Lung (tissue), 17 donors: ENCODE measurements at places on chromosomes 16 and 17. TPM values are rescaled to one million over a fixed set of nuclear protein-coding genes. Genes with fewer than 3 reads are reported as not detected.
A peak's percentile ranks its signal among the peaks of the same experiment; 100 is the strongest.

- DNase-seq: no peak
These were observed at the start of gene PLCD3 for GRCh38 chr17:45132320-45132571. TSS of gene PLCD3 (minus strand) at chr17:45132515. CDS start at chr17:45132410, 105 bp downstream.

DNA sequence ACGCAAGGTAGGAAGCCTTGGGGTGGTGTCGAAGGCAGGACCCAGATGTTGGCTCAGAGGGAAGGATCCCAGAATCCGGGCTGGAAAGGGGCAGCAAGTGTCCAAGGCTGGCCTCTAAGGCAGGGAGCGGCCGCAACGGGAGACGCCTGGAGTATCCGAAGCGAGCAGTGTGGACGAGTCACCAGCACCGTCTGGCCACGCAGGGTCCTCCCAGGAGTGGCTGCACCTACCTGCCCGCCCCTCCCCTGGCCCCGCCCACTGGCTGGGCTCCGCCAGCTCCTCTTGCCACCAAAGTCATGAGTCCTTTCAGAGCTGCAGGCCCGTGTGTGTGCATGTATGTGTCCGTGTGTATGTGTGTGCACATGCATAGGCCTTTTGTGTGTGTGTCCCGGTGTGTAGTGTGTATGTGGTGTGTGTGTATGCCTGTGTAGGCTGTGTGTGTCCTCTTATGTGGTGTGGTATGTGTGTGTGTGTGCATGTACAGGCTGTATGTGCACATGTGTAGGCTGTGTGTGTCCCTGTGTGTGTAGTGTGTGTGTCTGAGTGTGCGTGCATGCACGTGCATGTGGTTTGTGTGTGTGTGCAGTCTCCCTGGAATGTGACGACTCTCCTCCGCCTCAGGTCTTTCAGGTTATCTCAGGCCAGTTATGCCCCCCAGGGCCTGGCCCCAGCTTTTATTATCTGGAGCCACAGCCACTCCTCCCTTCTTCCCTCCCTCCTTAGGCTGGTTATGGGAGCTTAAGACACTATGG, at the start of gene PRSS8:
Gene PRSS8, minus strand, starts transcription at position 193 of the 752 bp plus-strand sequence. CDS start 229 bp downstream, outside the sequence.
- DNase-seq: peak; percentile 68

- no peak for DNase-seq
These were observed 224.2 kb downstream of the PARN start for GRCh38 chr16:14405611-14406537.

DNA sequence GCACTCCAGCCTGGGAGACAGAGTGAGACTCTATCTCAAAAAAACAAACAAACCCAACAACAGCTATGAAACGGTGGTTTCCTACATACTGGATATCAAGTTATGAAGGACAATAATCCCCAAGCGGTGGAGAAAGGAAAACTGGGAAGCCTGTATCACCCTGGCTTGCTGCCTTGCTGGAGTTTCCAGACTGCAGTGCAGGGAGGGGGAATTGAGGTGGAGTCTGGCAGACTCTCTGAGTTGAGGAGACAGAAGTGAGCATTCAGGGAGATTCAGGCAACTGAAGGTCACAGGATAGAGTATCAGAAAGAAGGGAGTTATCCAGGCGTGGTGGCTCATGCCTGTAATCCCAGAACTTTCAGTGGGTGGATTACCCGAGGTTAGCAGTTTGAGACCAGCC, 11.9 kb downstream of the QRICH2 start:
- DNase-seq: no peak

GRCh38 chr16:3865241-3865640, 15.3 kb downstream of the CREBBP start:
- no peak for DNase-seq

DNA sequence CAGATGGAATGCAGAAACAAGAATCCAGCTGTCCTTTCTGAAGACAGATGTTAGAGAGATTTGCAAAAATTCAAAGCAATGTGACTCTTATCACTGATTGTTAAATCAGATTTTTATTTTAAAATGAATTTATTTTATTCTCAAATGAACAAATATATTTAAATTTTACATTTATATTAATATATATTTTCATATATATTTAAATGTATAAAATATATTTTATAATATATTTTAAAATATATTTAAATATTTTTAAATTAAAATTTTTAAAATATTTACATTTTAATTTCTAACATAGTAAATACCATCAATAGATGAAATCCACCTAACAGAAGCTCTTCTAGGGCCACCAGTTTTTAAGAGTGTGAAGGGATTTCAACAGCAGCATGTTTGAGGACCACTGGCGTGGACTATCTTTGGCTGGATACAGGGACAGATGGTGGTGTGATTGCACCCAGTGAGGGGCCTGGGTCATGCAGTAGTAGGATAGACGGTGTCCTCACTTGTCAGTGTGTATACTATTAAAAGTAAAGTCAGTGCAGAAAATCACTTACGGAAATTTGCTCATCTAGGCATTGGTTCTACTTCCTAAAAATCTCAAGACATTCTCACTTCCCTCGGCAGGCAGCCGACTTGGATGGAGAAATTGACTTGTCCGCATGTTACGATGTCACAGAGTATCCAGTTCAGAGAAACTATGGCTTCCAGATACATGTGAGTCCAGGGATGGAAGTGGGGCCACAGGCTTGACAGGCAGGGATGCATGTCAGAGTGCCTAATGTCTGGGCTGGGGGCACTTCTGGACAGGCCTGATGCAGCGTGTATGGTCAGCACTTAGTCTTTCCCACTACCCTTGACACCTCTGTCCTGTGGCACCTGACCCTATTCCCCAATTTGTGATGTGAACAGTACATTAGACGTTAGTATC, 56.3 kb downstream of the PLD6 start:
- no peak for DNase-seq

DNA sequence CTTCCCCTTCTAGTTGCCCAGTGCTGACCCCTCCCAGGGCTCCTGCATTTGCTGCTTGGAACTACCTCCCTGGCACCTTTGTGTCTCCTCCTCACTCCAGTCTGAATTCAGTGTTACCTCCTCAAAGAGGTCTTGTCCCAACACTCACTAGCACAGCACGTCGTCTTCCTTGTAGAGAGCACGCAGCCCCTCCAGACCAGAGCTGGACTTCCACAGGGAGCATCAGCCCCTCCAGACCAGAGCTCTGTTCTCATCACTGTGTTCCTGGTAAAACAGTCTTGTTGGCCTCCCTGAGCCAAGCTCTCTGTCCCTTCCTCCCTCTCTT, 27.8 kb upstream of the MGAT5B start:
- DNase-seq: no peak

DNA sequence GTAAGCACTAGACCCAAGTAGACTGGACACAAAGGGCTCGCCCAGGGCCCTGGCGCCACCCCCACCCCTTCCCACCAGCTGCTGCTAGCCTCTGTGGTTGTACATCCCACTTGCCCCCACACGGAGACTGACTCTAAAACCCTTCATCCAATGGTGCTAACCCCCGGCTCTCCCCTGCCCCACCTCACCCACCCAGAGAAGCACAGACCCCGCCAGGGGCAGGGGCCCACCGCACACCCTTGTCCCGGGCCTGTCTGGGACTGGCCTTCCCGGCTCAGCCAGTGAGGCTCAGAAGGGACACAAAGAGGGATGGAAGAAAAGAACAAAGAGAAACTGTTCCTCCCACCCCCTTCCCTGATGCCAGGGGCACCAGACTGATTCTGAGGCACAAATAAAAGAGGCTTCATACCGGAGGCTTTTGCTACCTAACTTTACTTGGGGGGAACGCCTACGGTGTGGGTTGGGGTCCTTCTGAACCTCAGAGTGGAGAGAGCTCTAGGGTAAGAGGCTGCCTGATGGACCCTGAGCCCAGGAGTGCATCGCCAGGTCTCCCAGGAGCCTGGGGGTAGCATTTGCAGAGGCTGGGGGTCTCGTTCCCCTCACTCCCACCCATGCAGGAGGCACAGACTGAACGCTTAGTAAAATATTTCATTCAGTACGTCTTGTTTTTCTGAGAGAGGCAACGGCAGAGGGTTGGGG, 8.2 kb downstream of the CORO6 start:
- no peak for DNase-seq

DNA sequence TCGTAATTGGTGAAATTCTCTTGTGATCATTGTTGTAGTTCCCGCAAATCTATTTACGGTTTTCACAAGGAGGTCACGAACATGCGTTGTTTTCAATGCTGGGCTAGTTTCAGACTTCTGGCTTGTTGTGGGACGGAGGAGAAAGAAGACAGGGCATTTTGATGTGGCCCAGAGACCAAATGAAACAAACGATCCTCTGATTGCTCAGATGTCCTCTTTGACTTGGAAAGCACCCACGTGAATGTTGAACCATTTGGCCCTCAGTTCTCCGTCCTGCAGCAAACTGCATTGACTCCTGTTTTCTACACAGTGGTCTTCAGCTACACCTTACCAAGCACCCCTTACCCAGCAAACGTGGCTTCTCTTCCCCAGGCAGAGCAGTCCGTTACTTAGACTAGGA, 391.0 kb downstream of the WWOX start:
- DNase-seq: no peak

GRCh38 chr16:3091551-3091950, 7.5 kb downstream of the ZSCAN10 start:
- no peak for DNase-seq

- peak; percentile 86 for DNase-seq
These were observed 52.8 kb downstream of the TOM1L2 start for GRCh38 chr17:17919169-17920107.

DNA sequence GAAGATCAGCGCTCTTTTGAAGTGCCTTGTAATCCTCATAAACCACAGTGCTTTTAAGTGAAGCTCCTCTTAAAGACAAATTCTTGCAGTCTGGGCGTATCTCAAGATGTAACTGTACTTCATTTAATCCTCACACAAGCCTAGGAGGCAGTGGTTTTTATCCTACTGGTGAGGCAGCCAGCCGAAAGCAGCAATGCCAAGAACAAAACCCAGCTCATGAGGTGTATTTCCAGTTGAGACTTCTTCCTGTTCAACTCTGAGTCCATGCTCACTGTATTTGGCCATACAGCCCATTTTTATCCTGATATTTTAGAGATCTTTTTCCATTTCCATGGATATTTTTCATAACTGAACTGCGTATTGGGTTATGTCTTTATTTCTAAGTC, 13.7 kb downstream of the CTRB2 start:
- no peak for DNase-seq

DNA sequence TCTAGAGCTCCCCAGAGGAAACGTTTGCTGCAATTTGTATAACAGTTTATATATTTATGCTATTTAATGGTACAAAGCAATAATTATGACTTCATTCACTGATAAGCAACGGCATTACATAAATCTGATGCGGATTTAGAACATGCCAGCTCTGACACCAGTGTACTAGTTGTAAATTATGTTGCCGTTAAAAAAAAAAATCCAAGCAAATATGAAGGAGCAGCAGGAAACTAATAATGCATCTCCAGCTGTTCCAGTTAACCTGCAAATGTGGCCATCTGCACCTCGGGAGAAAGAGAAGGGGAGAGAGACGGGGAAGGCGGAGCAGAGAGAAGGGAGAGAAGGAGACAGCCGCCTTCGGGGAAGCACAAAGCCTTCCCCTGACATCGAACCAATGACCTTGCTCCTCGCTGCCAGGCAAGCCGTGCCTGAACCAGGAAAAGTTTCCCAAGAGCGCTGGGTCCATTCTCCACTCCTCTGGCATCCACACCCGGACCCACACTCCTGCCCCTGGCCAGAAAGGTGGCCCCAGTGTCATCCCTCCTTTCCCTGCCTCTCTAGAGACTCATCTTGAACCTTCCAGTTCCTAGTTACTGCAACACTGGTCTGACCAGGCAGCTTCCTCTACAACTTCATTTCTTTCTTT, 174.8 kb downstream of the C16orf78 start:
- no peak for DNase-seq

GRCh38 chr16:88696441-88696840, 9.8 kb downstream of the RNF166 start:
- DNase-seq: no peak

DNA sequence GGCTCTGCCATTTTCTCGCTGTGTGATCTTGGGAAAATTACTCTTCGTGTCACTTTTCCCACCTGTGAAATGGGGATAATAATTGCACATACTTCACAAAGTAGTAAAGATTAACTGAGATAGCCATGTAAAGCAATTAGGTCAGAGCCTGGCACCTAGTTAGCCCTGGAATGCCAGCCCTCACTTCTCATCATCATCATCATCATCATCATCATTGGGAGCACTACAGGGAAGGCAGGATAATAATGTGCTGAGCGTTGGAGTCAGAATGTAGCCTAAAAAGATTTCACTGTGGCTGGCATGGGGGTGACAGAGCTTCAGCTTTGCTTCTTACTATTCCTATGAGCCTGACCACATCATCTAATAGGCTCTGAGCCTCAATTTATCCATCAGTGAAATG, 362.6 kb downstream of the TOX3 start:
- no peak for DNase-seq

- DNase-seq: no peak
These were observed 16.6 kb upstream of the ADORA2B start for GRCh38 chr17:15928286-15928785.

- peak; percentile 49 for DNase-seq
These were observed 3.9 kb upstream of the SOX9 start for GRCh38 chr17:72116661-72117521.

- no peak for DNase-seq
These were observed 298.8 kb upstream of the MAF start for GRCh38 chr16:79899316-79899715.

DNA sequence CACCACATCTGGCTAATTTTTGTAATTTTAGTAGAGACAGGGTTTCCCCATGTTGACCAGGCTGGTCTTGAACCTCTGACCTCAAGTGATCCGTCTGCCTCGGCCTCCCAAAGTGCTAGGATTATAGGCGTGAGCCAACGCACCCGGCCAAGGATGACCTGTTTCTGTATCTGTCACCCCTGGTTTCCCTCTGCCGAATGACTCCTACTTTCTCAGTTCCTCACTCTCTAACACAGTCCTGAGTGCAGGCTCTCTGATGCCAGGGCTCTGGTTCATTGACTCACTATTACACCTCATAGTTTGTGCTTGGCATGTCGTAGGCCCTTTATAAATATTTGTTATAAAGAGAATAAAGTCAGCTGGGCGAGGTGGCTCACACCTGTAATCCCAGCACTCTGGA, 10.7 kb upstream of the PRPF8 start:
- no peak for DNase-seq

Gene SCIMP
- 22.2 TPM for polyA plus RNA-seq

Gene PABPN1L
- polyA plus RNA-seq: 0.03 TPM

Gene RAB26
- 0.30 TPM for polyA plus RNA-seq

Gene CTF1
- 3.3 TPM for polyA plus RNA-seq

Gene MLYCD
- 2.0 TPM for polyA plus RNA-seq

Gene NPIPB8
- polyA plus RNA-seq: not detected

Gene USP43
- polyA plus RNA-seq: 3.3 TPM

Gene OR4D1
- polyA plus RNA-seq: not detected

Gene GP1BA
- polyA plus RNA-seq: 0.26 TPM

Gene TNFRSF13B
- 1.4 TPM for polyA plus RNA-seq

Gene C16orf92
- polyA plus RNA-seq: not detected

Gene GUCY2D
- 0.27 TPM for polyA plus RNA-seq

Gene ODAD4
- 6.0 TPM for polyA plus RNA-seq

Gene HEATR3
- 8.7 TPM for polyA plus RNA-seq

Gene PNMT
- polyA plus RNA-seq: 4.1 TPM

Gene CLEC18C
- polyA plus RNA-seq: 0.09 TPM

Gene FOXK2
- 23.4 TPM for polyA plus RNA-seq

Gene ARL6IP1
- 66.9 TPM for polyA plus RNA-seq
